ENCODE measurements at places on chromosomes 7 and 10. TPM values are rescaled to one million over a fixed set of nuclear protein-coding genes. Genes with fewer than 3 reads are reported as not detected.

The PNLIPRP3 gene
- polyA plus RNA-seq: not detected

The ADAM8 gene
- 1.6 TPM for polyA plus RNA-seq

DNA sequence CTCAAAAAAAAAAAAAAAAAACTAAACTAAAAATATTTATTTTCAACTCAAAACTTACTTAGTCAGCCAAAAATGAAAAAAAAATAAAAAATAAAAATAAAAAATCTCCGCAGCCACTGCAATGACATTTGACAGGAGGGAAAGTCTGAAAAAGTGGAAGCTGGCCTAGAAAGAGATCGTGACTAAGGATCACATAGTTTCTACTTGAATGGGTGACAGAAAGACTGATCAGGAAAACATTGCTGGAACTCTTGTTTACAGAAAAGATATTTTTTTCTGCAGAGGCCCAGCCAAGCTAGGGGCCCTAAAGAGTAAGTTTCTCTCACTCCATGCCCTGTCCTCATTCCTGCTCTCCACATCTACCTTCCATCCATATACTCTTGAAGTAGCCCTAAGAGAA, 92.8 kb upstream of the KCND2 start:
- no peak overlapping the region for H3K27ac ChIP-seq
- no peak for DNase-seq
- H3K27me3 ChIP-seq: no peaks in the 10 kb centered on the region

GRCh38 chr7:98616381-98617050, 569 bp upstream of the NPTX2 start:
- no peak overlapping the region for H3K27ac ChIP-seq
- H3K36me3 ChIP-seq: no peaks in the 10 kb centered on the region
- H3K4me3 ChIP-seq: peak overlapping the region; percentile 52
- no peaks in the 10 kb centered on the region for H3K27me3 ChIP-seq

GRCh38 chr7:25238066-25238725, 9.9 kb upstream of the NPVF start:
- no peak overlapping the region for H3K4me3 ChIP-seq
- DNase-seq: no peak
- no peak overlapping the region for H3K27ac ChIP-seq
- H3K4me1 ChIP-seq: no peaks in the 10 kb centered on the region

All from SK-N-SH (cell line).